ENCODE measurements at places on chromosomes 16 and 17.

DNA sequence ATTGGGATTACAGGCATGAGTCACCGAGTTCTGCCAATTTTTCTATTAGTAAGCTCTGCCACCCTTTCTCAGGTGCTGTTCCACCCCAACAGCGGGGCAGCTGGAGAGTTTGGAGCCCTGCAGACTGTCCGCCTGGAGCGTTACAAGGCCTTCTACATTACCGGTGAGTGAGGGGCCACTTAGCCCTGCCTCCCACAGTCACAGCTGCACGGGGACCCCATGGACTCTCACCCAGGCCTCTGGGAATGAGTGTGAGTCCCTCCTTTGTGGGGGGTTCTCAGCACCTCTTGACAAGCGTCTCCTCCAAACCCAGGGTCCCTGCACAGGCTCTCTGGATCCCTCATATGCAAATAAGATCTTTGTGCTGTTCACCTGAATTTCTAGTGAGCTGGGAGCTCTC lies 56.0 kb downstream of the WIPI1 start:
- no peaks in the 10 kb centered on the region for H3K36me3 ChIP-seq
- H3K27ac ChIP-seq: peak overlapping the region; percentile 72
- no peak overlapping the region for H3K4me3 ChIP-seq
- no peaks in the 10 kb centered on the region for H3K27me3 ChIP-seq

- no peaks in the 10 kb centered on the region for H3K27me3 ChIP-seq
- H3K4me3 ChIP-seq: no peak overlapping the region
- no peak for DNase-seq
These were observed 6.7 kb downstream of the TSPOAP1 start for GRCh38 chr17:58321571-58322525.

DNA sequence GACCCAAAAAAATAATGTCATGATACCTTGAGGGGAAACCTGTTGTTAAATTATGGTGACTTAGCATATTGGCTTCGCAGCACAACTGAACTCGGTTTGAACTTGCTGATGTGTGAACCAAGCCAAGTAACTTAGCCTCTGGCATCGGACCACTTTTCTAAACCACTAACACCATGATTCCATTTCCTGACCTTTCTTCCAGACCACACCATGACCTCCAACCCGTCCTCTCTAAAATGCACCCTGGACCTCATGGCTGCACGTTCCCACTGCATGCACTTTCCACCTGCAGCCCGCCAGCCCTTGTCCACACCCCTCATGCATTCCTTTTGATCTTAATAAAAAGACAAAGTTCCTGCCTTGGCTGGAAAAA lies 29.3 kb downstream of the DYNLRB2 start:
- no peak overlapping the region for H3K27ac ChIP-seq
- DNase-seq: no peak
- no peaks in the 10 kb centered on the region for H3K4me1 ChIP-seq
- no peaks in the 10 kb centered on the region for H3K27me3 ChIP-seq
- H3K36me3 ChIP-seq: no peaks in the 10 kb centered on the region

- no peak overlapping the region for H3K4me3 ChIP-seq
- no peaks in the 10 kb centered on the region for H3K27me3 ChIP-seq
- no peaks in the 10 kb centered on the region for H3K36me3 ChIP-seq
- H3K4me1 ChIP-seq: peaks cover 67% of the 10 kb centered on the region
- no peak overlapping the region for H3K27ac ChIP-seq
- no peak for DNase-seq
These were observed 52.8 kb downstream of the CBFA2T3 start for GRCh38 chr16:88923926-88924833.
